Astrocyte (in vitro differentiated cells and primary cell): ENCODE measurements at places on chromosomes 2 and 18. TPM values are rescaled to one million over a fixed set of nuclear protein-coding genes. Genes with fewer than 3 reads are reported as not detected.

DNA sequence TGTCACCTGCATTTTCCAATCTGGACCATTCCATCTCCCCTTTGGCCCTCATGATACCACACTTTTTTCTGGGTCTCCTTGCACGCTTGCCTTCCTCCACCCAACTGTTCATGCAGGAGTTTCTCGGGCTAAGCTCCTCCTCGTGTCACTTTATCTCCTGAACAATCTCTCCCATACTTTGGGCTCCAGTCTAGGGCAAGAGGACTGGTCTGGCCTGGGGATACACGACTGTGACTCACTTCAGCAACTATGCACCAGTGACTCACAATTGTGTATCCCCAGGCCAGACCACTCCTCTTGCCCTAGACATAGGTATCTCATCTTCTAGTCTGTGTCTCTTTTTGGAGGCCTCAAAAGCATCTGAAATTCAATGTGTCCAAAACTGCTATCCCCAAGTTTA is 149.4 kb upstream of the PTPRM start:
- peaks cover 6% of the 10 kb centered on the region for H3K4me1 ChIP-seq
- no peak overlapping the region for H3K4me3 ChIP-seq
- no peak overlapping the region for H3K27ac ChIP-seq
- no peaks in the 10 kb centered on the region for H3K36me3 ChIP-seq
- no peaks in the 10 kb centered on the region for H3K27me3 ChIP-seq
- DNase-seq, result peak; percentile 44

DNA sequence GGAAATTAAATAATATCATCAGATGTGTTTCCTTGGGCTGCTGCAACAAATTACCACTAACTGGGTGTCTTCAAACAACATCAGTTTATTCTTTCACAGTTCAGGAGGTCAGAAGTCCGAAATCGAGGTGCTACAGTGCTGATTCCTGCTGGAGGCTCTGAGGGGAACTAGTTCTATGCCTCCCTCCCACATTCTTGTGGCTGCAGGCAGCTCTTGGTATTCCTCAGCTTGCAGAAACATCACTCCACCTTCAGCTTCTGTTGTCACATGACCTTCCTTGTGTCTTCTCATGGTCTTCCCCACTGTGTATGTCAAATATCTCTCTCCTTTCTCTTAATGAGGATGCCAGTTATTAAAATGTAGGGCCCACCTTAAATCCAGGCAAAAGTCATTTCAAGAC is 29.3 kb upstream of the DCC start:
- DNase-seq, result no peak
- no peak overlapping the region for H3K27ac ChIP-seq
- no peak overlapping the region for H3K4me3 ChIP-seq
- no peaks in the 10 kb centered on the region for H3K27me3 ChIP-seq
- H3K36me3 ChIP-seq, result no peaks in the 10 kb centered on the region

GRCh38 chr2:188526701-188527100 is 235.0 kb downstream of the GULP1 start:
- no peaks in the 10 kb centered on the region for H3K27me3 ChIP-seq
- H3K4me1 ChIP-seq, result no peaks in the 10 kb centered on the region
- no peak overlapping the region for H3K4me3 ChIP-seq
- H3K36me3 ChIP-seq, result no peaks in the 10 kb centered on the region
- peak; percentile 25 for DNase-seq

- no peaks in the 10 kb centered on the region for H3K27me3 ChIP-seq
- H3K27ac ChIP-seq, result peak overlapping the region; percentile 33
- no peaks in the 10 kb centered on the region for H3K36me3 ChIP-seq
- no peaks in the 10 kb centered on the region for H3K4me1 ChIP-seq
These were observed 57.6 kb upstream of the ZNF519 start for GRCh38 chr18:14189858-14190257.

GRCh38 chr2:219569041-219569440 is 2.3 kb downstream of the OBSL1 start:
- H3K36me3 ChIP-seq, result peaks cover 8% of the 10 kb centered on the region
- no peak overlapping the region for H3K4me3 ChIP-seq
- DNase-seq, result no peak
- H3K27me3 ChIP-seq, result no peaks in the 10 kb centered on the region
- no peak overlapping the region for H3K27ac ChIP-seq

- no peaks in the 10 kb centered on the region for H3K27me3 ChIP-seq
- no peak for DNase-seq
- H3K4me3 ChIP-seq, result no peak overlapping the region
- H3K36me3 ChIP-seq, result no peaks in the 10 kb centered on the region
- no peak overlapping the region for H3K27ac ChIP-seq
These were observed 335.2 kb downstream of the LPIN1 start for GRCh38 chr2:12081481-12082210.

GRCh38 chr2:118232796-118233195 is 144.5 kb downstream of the INSIG2 start:
- H3K4me1 ChIP-seq, result no peaks in the 10 kb centered on the region
- no peaks in the 10 kb centered on the region for H3K36me3 ChIP-seq
- no peak for DNase-seq
- no peak overlapping the region for H3K4me3 ChIP-seq

DNA sequence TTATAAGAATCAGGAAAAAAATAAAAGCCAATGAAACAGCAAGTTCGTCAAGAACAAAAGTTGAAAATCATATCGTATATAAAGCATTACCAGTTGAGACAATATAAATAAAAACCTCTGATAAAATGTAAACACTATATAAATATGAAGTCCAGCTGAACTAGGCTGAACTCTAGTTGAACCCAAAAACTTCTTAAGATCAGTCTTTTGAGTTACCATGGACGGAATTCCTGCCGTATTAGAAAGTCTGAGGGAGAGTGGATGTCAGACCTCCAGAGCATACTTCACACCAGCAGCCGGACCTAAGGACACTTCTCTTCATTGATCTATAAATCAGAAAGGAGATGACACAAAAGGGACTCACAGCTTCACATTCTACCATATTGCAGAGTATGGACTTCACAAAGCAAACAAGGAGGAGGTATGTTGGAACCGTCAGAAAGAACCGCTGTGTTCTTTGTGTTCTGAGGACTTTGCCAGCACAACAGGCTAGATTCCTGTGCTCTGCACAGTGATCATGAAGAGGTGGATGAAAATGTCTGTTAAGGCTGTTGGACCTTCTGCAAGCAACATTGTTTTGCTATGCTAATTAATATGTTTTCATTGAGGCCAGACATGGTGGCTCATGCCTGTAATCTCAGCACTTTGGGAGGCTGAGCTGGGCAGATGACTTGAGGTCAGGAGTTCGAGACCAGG is 67.2 kb upstream of the SP5 start:
- no peaks in the 10 kb centered on the region for H3K36me3 ChIP-seq
- H3K4me3 ChIP-seq, result no peak overlapping the region
- DNase-seq, result no peak
- H3K27ac ChIP-seq, result no peak overlapping the region

GRCh38 chr2:26618611-26619010 is 22.6 kb downstream of the CIB4 start:
- peaks cover under 1% of the 10 kb centered on the region for H3K4me1 ChIP-seq
- peaks cover 27% of the 10 kb centered on the region for H3K27me3 ChIP-seq
- H3K36me3 ChIP-seq, result no peaks in the 10 kb centered on the region
- H3K4me3 ChIP-seq, result no peak overlapping the region
- DNase-seq, result no peak

GRCh38 chr2:96093528-96093927 is 22.8 kb downstream of the ADRA2B start:
- H3K27ac ChIP-seq, result no peak overlapping the region
- no peaks in the 10 kb centered on the region for H3K36me3 ChIP-seq
- peaks cover 11% of the 10 kb centered on the region for H3K27me3 ChIP-seq
- H3K4me3 ChIP-seq, result no peak overlapping the region
- no peaks in the 10 kb centered on the region for H3K4me1 ChIP-seq

GRCh38 chr2:6827566-6828298 is 38.0 kb downstream of the CMPK2 start:
- no peak overlapping the region for H3K27ac ChIP-seq
- H3K4me3 ChIP-seq, result no peak overlapping the region
- H3K27me3 ChIP-seq, result no peaks in the 10 kb centered on the region
- no peaks in the 10 kb centered on the region for H3K36me3 ChIP-seq

DNA sequence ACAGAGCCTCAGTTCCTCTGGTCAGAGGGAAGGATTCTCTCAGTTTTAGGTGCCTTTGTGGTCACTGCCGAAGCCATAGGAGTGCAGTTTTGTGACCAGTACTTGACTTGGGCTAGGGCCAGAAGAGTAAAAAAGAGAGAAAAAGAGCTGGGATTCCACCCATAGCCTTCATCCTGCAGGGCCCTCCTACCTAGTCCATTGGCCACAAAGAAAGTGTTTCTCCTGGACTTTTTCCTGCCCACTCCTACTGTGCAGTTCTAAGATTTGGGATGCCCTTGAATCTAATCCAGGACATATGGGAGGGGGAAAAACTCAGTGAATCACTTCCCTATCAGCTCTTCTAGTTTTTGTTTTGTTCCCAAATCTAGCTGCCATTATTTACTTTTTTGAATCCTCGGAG is 26.0 kb downstream of the FAM117B start:
- no peaks in the 10 kb centered on the region for H3K4me1 ChIP-seq
- no peak overlapping the region for H3K27ac ChIP-seq
- no peak for DNase-seq
- H3K36me3 ChIP-seq, result no peaks in the 10 kb centered on the region

DNA sequence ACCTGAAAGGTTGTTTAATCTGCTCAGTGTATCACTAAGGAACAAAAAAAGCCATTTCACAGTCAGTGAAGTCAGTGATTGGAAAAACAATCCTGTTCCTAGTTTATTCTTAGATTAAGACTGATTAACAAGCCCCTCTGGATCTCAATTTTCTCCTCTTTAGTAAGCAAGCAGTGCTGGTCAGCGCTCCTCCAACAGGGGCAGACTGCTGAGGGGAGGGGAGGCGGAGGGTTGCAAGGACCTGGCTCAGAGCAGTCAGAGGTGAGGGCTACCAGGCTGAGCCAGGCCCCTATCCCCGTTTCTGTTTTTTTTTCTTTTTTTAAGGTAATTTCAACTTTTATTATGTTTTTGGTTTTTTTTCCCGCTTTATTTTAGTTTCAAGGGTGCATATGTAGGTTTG is 24.7 kb upstream of the KCNS3 start:
- H3K27me3 ChIP-seq, result peaks cover 2% of the 10 kb centered on the region
- no peaks in the 10 kb centered on the region for H3K36me3 ChIP-seq
- no peaks in the 10 kb centered on the region for H3K4me1 ChIP-seq

DNA sequence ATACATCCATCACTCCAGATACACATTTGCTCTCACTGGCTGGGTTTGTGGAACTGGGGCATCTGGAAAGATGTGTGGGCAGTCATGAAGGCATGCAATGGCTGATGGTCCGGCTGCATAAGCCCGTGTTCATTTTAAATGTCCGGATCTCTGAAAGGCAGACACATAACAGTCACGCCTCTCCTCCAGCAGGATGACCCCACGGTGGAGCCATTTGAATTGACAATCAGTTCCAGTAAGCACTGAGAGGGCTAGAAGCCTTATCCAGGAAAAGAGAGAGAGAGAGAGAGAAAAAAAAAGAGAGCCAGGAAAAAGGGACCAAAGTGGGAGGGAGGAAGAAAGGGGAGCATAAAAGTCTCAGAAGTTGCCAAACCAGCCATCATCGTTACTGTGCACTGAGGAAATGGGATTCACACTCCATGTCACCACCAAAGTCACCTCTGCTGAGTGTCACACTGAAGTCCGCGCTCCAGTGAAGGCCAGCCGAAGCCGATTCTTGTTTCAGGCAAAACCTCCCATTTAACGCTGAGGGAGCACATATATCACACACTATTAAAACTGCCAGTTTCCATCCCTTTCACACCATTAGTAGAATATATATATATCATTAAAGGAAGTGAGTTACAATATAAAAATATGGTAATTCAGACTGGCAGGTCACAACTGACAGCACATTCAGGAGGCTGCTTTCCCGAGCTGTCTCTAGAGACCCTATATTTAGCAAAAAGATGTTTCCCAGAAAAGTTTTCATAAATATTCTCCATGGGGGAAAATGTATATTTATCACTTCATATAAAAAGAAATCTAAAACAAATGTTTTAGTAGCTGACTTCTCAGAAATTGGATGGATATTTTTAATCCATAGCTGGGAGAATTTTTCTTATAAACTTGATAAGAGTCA is 142.0 kb downstream of the ACTR3 start:
- H3K27me3 ChIP-seq, result no peaks in the 10 kb centered on the region
- DNase-seq, result no peak

DNA sequence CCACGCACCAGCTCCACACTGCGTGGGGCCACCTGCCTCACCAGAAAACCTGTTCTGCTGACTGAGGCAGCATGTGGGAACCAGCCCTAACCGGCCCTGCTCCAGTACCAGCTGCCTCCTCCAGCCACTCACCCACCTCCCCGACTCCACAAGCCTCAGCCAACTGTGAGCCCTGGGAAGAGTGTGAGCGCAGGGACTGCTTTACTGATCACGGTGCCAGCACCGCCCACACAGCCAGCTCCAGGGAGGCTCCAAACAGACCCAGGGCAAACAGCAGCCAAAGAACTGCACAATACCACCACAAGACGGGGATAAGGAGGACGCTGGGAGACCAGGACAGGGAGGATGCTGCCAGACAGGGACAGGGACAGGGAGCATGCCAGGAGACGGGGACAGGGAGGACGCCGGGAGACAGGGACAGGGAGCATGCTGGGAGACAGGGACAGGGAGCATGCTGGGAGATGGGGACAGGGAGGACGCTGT is 28.4 kb downstream of the EIPR1 start:
- H3K4me3 ChIP-seq, result no peak overlapping the region
- H3K27me3 ChIP-seq, result no peaks in the 10 kb centered on the region
- no peaks in the 10 kb centered on the region for H3K4me1 ChIP-seq
- DNase-seq, result peak; percentile 53
- peaks cover 5% of the 10 kb centered on the region for H3K36me3 ChIP-seq

DNA sequence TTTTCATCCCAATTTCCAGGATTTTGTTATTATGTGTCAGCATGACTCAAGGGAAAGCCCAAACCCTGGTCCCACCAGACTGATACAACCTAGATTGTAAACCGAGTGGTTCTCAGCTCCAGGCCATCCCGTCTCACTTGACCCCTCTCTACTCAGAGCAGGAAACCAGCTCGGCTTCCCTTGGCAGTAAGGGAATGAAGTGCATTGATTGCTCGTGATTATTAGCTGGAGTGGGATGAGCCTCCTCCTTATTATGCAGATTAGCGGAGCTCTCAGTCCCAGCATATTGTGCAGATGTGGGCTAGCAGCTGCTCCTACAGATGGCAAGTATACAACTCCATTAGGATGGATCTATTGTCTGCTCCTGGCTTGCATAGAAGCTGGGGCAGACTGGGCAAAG is 167.6 kb downstream of the LNPK start:
- peaks cover 24% of the 10 kb centered on the region for H3K4me1 ChIP-seq
- H3K4me3 ChIP-seq, result no peak overlapping the region
- no peaks in the 10 kb centered on the region for H3K27me3 ChIP-seq
- H3K36me3 ChIP-seq, result no peaks in the 10 kb centered on the region
- no peak for DNase-seq

Gene RGPD5
- 34.7 and 41.1 TPM in 2 replicates for total RNA-seq

Gene TRIM43
- total RNA-seq, result 0.70 TPM in 1 of 2 replicates, not detected in the other

Gene ASB18
- total RNA-seq, result not detected in 2 replicates

Gene ADRA2B
- not detected in 2 replicates for total RNA-seq

Gene NT5DC4
- total RNA-seq, result not detected in 2 replicates

Gene SETBP1
- 8.5 and 12.4 TPM in 2 replicates for total RNA-seq

Gene C2orf66
- 0.29 and 0.54 TPM in 2 replicates for total RNA-seq

Gene VIT
- total RNA-seq, result not detected in 2 replicates

Gene ANKRD62
- not detected in 2 replicates for total RNA-seq
